ENCODE measurements at places on chromosomes 4 and X.

DNA sequence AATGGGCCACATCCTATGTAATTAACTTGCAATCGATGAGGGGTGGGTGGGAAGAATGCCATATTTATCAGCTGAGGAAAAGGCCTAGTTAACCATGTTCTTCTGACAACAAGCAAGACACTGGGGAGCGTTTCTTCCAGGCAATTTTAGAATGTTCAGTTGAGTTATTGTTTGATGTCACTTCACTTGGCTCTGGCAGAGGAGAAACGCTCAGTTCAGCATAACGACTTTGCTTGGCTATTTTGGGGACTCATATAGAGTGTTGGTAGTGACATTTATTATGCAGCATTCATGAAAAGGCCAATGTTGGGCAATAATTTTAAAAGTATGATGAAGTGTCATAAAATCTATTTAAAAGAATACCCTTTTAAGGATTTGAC lies 648 bp downstream of the SYNPO2 start:
- DNase-seq = no peak

DNA sequence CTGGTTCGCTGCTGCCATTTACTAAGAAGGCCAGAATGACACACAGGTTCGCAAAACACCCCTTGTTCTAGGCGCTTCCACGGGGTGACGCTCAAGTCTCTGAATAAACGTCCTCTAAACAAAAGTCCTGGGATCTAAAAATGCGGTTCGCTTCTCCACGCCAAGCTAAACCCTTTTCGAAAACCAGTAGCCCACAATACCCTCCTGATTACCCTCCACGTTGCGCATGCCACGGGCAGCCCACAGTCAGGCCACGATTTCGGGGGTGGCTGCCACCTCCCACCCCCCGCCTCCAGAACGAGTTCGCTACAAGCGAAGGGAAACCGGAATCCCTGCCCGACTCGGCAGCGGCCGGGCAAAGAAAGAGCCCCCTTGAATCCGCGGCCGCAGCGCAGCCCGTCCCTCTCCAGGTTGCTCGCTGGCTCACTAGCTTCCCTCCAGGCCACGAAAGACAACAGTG lies 423 bp downstream of the RPL39 start:
- DNase-seq = peak; percentile 37

DNA sequence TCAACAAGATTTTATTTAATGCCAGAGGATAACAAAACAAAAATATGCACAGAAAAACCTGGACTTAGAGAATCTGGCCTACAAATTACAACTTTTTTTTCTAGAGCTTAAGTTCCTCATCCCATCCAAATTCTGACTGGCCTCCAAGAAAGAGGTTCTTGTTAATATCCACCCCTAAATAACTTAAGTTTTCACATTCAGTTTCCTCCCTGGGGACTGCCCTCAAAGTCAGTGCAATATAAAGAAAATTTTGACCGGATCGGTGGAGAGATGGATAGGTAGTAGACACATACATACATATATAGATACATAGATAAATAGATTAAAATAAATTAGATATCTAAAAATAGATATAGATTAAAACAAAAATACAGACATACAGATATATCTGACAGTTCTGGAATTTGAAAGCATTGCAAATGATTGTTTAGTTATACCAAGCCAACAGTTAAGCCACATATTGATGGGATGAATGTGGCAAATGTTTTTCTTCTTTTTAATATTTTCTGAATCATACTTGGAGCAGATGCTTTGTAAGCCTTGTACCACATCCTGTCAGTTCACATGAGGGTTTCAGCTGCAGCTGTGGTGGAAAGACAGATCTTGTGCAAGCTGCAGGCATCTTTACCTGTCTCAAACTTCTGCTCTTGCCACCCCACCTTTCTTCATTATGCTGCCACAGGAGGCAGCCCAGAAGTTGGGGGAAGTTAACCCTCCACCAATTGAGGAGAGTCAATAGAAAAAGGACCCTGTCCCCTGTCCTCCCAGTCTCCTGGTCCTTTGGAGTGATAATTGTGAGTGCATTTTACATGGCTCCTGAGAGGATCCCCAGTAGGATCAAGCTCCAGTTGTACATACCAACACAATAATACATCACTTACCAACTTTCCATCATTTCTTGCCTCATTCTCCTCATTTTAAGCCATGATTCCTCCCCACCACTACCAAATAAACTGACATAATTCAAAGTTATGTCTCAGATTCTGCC lies 58.5 kb upstream of the PRDM8 start:
- no peak for DNase-seq

DNA sequence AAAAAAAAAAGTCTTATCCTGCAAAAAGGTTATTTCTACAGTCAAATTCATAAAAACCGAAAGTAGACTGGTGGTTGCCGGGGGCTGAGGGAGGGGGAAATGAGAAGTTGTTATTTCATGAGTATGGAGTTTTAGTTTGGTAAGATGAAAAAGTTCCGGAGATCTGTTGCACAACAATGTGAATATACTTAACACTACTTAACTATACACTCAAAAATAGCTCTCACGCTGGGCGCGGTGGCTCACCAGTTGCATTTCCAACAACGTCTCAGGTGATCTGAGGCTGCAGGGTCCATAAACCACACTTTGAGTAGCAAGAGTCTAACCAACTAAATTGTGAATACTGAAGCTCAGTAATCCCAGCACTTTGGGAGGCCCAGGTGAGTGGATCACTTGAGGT lies 52.4 kb downstream of the ANOS1 start:
- DNase-seq = no peak

DNA sequence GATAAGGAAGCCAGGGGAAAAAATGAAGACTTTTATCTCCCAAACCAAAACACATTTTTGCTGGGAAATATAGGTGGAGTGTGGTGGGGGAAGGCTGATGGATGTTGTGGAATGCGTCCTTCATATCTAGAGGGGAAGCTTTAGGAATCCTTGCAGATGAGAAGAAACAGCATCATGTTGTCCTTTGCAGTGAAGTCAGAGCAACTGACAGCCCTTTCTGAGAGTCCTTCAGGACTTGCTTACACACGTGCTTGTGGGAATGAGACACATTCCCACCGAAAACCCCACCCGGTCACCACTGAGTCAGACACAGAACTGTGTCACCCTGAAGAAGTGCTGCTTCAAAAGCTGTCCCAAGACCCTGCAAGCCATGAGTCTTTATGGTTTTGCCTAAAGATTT lies 81.5 kb downstream of the SHROOM2 start:
- no peak for DNase-seq

DNA sequence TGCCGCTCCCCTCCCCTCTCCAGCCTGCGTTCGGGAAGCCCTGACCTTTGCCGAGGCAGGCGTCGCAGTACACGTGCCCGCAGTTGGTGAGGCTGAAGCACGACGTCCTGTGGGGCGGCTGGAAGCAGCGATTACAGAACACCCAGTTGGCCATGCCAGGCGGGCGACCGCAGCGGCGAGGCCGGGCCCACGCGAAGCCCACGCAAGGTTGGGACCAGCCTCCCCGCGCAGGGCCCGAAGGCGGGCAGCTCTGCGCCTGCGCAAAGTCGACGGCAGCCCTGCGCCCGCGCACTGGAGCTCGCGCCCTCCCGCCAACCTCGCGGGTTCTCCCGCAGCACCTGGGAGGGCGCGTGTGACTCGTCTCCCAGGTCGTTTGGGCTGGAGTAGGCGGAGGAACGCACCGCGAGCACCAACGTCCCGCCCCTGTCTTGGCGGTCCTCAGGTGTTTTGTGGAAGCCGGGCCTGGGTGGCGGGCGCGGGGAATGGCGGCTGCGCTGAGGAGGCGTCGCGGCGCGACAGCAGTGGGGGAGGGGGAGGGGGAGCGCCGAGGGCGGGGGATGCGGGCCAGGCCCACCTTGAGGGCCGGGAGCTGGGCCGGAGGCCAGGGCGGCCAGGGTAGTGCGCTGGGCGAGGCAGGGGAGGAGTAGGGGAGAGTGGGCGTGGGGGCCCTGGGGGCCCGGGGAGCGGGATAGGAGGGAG lies at the start of gene RNF212:
TSS of gene RNF212 (minus strand) at position 254 of the 699 bp plus-strand sequence. CDS start at position 154, 100 bp downstream.
- DNase-seq = peak; percentile 59
